D721Med (cell line): ENCODE measurements at places on chromosomes 7 and 10.

DNA sequence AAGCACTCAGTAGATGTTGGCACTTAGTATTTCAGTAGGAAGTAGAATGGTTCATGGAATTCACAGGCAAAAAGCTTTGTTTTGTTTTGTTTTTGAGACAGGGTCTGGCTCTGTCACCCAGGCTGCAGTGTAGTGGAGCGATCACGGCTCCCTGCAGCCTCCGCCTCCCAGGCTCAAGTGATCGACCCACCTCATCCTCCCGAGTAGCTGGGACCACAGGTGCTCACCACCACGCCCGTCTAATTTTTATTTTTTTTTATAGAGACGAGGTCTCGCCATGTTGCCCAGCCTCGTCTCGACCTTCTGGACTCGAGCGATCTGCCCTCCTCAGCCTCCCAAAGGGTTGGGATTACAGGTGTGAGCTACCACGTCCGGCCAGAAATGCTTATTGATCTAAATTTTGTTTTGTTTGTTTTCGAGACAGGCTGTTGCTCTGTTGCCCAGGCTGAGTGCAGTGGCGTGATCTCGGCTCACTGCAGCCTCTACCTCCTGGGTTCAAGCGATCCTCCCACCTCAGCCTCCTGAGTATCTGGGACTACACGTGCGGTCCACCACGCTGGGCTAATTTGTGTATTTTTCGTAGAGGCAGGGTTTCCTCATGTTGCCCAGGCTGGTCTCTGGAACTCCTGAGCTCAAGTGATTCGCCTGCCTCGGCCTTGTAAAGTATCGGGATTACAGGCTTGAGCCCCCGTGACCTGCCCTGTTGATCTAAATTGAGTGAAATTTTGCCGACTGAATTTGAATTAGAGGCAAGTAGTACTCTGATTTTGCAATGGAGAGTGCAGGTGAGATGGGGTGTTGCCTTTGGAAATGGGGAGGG is 1.7 kb downstream of the GLRX3 start:
- no peak for DNase-seq

GRCh38 chr7:6130007-6130587 is 98.9 kb downstream of the ANKRD61 start:
- no peak for DNase-seq

GRCh38 chr10:1989090-1989489 is 251.8 kb upstream of the ADARB2 start:
- no peak for DNase-seq

DNA sequence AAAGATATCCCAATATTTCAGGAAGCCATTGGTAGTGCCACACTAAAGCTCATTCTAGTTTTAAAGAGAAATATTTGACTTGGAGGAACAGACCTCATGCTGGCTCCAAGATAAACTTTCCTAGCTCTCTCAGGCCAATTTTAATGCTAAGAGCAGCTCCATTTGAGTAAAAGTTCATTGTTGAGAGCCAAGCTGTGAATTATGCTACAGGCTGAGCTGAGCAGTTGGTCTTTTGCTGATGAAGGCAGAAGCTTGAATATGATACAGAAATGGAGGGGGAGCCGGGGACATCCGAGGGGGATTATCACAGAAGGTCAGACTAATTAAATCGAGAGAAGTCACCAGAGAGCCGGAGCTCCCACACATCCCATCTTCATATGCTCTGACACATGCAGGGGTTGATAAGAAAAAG is 175.7 kb upstream of the AUTS2 start:
- DNase-seq: no peak

GRCh38 chr10:71756311-71757191 is 16.8 kb downstream of the VSIR start:
- no peak for DNase-seq

- no peak for DNase-seq
Measured at GRCh38 chr7:14934839-14935238, 32.3 kb upstream of the DGKB start.

DNA sequence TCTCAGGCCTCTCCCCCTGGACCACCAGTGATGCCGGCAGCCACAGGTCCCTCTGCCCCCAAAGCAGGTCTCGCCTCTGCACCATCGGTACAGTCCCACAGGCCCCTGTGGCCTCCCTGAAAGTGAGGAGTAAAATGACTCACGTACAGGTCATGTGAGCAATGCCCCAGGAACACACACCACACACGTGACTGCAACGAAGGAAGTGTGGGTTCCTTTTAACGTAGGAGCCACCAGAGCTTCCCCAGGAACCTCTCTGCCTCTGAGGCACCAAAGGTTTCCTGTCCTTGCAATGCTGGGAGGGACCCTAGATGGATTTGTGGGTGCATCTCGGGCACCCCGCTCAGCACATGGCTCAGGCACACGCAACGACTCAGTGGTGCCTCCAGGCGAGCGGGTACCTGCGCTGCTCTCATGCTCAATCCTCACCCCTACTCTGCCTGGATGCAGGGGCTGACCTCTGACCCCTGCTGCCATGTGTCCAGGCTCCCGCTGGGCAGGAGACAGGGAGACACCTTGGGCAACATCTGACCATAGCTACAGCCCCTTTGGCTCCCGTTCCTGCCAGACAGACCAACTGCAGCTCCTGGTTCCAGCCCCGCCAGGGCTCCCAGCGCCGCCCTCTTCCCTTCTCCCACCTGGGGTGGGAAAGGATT is 120.7 kb downstream of the PRKAG2 start:
- DNase-seq: no peak

GRCh38 chr10:129541200-129541599 is 74.2 kb downstream of the MGMT start:
- DNase-seq: no peak

DNA sequence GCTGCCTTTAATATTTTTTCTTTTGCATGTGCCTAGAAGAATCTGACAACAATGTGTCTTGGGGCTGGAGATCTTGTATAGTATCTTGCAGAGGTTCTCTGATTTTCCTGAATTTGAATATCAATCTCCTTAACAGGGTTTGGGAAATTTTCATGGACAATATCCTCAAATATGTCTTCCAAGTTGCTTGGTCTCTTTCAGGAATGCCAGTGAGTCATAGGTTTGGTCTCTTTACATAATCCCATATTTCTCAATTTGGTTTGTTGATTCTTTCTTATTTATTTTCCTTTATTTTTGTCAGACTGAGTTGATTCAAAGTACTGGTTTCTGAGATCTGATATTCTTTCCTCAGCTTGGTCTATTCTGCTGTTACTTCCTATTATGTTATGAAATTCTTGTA is 208.7 kb upstream of the GLI3 start:
- DNase-seq: no peak

- DNase-seq: no peak
Measured at GRCh38 chr10:103111031-103111917, 81.8 kb downstream of the NT5C2 start.

DNA sequence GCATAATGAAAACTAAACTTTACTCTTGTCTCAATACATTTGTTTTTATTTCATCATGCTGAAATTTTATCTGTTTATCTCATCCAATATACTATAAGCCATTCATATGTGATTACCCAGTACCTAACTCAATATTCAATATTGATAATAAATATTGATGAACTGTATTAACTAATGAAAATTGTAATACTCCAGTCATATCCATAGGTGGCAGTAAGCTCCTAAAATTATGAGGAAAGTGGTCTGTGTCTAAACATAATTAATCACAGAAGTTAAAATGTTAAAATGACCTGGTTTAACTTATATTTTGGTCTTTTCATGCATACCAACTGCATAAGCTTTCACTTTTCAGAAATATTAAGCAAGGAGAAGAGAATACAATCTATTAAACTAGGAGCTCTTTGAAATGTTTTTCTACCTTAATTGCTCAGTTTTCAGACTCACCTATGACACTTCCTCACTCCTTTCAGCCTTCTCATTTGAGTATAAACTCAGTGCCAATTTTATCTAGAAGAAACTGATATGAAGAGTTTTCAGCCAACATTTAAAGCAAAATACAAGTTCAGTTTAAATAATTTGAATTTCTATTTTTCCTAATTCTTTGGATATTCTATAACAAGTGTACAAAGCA is 30.5 kb upstream of the VWDE start:
- DNase-seq: no peak

DNA sequence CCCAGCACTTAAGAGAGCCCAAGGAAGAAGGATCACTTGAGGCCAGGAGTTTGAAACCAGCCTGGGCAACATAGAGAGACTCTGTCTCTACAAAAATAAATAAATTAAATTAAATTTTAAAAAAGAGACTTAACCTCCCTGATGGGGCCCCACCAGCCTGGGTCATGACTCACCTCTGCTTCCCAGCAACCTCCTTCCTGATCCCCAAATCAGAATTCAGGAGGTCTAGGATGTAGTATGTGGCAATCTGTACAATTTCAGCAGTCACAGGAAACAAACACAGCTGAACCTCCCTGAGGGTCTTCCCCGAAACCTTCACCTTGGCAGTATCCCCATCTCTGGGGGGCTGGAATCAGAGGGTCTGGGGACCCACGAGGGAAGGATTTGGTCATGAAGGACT is 9.7 kb upstream of the PPP1R35 start:
- DNase-seq: no peak

- no peak for DNase-seq
Measured at GRCh38 chr7:69808391-69808790, 210.1 kb downstream of the AUTS2 start.

- no peak for DNase-seq
Measured at GRCh38 chr10:50981904-50982303, 92.4 kb upstream of the PRKG1 start.

GRCh38 chr10:103776878-103777591 is 78.3 kb downstream of the SH3PXD2A start:
- no peak for DNase-seq

DNA sequence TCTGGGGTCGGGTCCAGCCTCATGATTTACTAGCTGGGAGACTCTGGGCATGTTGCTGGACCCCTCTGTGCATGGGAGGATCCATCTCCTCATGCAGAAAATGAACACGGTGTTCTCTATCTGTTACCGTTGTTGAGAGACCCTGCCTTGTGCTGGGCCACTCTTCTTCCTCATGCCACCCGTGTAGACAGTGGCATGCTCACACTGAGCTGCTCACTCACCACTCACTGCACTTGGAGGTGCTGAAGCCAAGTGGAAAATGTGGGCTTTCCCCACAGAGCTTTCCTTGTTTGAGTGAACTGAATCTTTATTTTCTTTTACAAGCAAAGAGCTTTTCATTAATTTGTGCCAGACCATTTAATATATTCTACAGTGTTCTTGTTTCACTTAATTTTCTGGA is 77.5 kb upstream of the GDF10 start:
- no peak for DNase-seq

- DNase-seq: no peak
Measured at GRCh38 chr7:120838281-120838682, 19.7 kb downstream of the TSPAN12 start.

GRCh38 chr7:128801003-128801402 is 9.2 kb downstream of the CCDC136 start:
- no peak for DNase-seq

GRCh38 chr7:41592236-41592635 is 110.7 kb downstream of the INHBA start:
- no peak for DNase-seq

DNA sequence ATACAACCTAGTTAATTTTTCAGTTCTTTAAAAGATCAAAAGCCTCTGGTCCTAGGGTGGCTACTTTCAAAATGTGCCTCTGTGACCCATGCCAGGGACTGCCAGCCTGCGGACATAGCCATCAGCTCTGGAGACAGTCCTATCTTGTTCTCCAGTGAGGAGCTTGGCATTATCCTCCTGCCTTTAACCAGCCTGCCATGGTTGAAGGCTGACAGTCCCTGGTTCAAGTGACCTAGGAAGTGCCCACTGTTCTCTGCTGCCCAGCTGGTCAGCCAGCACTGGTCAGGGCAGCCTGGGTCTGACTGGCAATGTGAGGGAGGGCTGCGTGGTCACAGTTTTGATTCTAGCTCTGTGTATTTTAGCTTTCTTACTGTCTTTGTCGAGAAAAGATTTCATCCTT is 18.1 kb upstream of the ARHGAP22 start:
- no peak for DNase-seq

DNA sequence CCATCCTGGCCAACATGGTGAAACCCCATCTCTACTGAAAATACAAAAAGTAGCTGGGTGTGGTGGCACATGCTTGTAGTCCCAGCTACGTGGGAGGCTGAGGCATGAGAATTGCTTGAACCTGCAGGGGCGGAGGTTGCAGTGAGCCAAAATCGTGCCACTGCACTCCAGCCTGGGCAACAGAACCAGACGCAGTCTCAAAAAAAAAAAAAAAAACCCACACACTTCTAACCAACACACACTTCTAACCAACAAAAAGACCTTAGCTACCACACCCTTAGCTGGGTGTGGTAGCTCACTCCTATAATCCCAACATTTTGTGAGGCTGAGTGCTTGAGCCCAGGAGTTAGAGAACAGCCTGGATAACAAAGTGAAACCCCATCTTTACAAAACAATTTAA is 33.9 kb upstream of the SPOCK2 start:
- DNase-seq: no peak

GRCh38 chr10:77079592-77080300 is 557.9 kb downstream of the KCNMA1 start:
- DNase-seq: no peak

DNA sequence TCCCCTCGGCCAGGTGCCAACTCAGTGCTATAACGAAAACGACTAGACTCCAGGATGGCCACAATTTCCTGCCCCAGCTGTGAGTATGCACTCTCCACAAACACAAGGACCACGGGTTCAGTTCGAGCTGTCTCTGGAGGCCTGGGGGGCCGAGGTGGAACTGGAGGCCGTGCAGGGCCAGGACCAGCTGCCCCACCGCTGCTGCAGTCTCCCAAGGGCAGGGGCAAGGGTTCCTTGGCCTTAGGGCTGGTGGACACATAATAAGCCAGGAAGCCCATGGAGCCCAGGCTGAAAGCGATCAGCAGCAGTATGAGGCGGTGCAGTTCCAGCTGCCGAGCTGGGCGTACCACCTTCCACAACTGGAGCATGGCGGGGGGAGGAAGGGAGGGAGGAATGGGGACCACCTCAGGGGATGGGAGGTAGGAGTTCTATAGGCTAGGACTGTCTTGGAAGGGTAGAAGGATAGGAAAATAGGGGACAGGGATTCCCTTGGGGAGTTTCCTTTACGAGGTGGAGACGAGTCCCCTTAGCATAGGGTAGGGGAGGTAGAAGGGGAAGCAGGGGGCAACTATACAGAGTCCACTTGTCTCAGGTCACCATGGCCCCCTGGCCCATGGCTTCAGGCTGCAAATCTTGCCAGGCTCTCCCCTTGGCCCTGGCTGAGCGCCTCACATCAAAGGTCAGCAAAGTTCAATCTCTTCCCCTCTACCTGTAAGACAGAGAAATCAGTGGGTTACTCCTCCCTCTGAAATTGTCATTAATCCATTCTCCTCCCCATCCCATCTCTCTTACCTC is 3.2 kb downstream of the NDST2 start:
- DNase-seq: no peak

- no peak for DNase-seq
Measured at GRCh38 chr10:58795560-58795959, 282.9 kb downstream of the BICC1 start.

- DNase-seq: no peak
Measured at GRCh38 chr10:97584060-97584797, at the start of gene HOGA1. Gene HOGA1, plus strand, starts transcription at chr10:97584389. Its CDS starts 315 bp downstream, at chr10:97584704.

- DNase-seq: no peak
Measured at GRCh38 chr7:132379292-132379691, 197.0 kb downstream of the PLXNA4 start.
